ENCODE measurements at places on chromosomes 6 and 20.

DNA sequence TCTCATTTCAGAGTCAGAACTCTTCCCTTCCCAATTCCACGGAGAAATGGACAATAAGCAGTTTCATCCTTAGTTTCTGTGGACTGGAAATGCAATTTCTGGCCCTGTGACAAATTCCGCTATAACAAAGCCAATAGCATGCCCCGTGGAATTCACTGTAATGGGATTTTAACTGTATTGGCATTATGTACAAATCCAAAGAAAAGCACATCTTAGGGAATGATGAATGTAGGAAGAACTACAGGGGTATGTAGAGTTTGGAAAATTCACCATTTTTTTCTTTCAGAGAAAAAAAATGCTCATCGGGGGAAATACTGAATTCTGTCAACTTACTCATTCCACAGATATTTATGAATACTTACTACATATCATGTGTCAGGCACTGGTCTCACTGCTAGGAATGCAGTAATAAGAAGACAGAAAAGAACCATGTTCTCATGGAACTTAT is 43.5 kb downstream of the KIF6 start:
- no peak for DNase-seq

- no peak for DNase-seq
These were observed 80.5 kb upstream of the CNR1 start for GRCh38 chr6:88246654-88247053.

DNA sequence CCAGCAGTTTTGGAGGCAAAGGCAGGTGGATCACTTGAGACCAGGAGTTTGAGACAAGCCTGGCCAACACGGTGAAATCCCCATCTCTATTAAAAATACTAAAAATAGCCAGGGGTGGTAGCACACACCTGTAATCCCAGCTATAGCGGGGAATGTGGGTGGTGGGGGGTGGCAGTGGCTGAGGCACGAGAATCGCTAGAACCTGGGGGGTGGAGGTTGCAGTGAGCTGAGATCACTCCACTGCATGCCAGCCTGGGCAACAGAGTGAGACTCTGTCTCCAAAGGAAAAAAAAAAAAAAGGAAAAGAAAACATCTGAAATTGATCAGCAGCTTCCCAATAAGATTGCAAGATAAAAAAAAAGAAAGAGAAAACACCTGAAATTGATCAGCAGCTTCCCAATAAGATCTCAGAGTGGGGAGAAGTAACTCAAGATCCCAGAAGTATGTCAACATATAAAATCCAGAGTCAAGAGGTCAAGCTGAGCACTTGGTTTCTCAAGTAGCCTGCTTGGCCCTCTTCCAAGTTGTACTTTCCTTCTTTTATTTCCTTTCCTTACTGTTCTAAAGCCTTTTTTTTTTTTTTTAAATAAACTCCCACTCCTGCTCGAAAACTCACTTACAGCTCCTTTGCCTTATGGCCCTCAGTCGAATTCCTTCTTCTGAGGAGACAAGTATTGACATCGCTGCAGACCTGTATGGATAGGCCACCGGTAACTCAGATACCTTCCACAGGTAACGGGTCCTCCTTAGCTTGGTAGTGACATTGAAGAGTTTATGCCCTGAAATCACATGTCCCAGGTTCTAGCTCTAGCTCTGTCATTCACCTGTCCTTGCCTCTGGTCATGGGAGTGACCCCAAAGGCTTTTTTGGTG is 368.5 kb upstream of the SYNCRIP start:
- no peak for DNase-seq

DNA sequence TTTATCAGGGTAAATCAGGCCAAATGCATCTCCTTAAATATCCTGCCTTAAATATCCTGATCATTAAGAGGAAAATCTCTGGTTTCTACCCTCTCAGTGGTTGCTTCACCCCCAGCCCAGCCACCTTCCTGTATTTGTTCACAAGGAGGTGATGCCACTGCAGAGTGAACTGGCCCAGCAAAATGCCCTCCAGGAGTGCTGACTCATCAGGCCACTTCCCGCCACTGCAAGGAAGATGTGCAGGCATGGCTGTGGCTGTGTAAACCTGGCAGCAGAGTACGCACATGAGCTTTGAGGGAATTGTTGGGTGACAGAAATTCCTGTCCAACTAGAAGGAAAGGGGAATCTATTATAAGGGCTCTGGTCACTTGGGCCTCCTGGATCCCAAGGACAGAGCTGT is 13.8 kb downstream of the NQO2 start:
- DNase-seq = no peak

DNA sequence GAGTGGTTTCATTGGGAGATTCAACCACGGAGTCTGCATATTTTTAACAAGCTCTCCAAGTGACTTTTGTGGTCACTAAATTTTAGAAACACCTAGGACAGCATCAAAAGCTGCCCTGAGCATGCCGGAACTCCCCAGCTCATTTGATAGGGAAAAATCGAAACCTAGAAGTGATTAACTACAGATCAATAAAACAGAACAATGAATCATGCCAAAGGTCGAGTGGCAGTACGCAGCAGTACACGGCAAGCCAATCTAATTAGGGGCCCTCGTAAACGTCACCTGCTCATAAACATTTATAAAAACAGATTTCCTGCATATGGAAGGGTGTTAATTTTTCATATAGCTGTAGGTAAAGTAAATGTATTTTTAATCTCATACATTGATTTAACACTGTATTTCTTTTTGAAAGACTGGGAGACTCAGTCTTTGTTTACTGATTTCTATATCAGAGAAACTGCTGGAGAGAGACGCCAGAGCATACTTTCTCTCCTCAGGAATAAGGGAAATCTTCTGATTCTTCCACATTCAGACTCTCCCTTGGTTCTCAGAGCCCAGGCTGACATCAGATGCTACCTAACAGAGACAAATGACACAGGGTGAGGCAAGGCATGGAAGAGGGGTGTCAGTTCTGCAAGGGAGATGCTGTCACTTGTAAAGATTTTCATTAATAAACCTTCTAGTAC is 232.5 kb downstream of the PTPRT start:
- DNase-seq = no peak

GRCh38 chr6:43714311-43715055 is 26.9 kb upstream of the MRPS18A start:
- DNase-seq = no peak

All from GM12892 (cell line).